NCI-H187 (cell line): ENCODE measurements at places on chromosomes 7 and 10.

DNA sequence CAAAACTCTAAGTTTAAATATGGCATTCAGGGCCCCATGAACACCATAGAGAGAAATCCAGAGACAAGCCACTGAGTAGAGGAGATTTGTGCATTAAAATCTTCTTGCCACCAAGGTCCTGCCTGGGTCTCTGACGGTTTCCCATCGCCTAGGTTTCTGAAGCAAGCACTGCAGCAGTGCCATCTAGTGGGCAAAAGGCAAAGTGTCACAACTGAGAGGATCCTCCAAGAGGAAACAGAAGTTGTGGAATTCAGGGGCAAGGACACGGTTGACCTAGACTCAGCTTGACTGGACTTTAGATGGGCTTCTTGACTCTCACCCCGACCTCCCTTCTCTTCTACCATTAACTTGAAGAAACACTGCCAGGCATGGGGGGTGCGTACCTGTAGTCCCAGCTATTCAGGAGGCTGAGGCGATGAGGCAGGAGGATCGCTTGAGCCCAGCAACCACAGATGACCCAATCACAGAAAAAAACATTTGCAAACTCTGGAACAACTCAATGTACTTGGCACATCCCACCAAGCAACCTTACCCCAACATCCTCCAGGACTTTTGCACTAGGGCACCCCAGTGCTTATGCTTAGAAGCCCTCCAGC is 604.1 kb downstream of the GALNT17 start:
- DNase-seq: peak; percentile 13

DNA sequence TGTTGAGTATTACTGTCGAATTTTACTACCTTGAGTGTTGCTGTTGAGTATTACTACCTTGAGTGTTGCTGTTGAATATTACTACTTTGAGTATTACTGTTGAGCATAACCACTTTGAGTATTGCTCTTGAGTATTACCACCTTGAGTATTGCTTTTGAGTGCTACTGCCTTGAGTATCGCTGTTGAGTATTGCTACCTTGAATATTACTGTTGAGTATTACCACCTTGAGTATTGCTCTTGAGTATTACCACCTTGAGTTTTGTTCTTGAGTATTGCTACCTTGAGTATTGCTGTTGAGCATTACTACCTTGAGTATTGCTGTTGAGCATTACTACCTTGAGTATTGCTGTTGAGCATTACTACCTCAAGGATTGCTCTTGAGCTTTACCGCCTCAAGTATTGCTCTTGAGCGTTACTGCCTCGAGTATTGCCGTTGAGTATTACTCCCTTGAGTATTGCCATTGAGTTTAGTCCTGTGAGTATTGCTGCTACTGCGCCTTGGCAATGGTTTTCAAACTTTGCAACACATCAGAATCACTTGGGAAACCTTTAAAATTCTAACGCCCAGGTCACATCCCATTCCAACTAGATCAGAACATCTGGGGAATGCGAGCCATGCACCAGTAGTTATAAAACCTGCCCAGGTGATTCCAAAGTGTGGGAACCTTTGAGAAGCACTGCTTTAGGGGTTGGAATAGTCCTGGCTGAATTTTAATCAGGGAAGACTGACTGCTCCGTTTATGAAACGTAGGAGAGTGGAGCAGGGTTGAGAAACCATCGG is 61.7 kb downstream of the TCF7L2 start:
- no peak for DNase-seq

- no peak for DNase-seq
Observed at GRCh38 chr10:46312953-46313352, 26.2 kb downstream of the ANTXRL start.

DNA sequence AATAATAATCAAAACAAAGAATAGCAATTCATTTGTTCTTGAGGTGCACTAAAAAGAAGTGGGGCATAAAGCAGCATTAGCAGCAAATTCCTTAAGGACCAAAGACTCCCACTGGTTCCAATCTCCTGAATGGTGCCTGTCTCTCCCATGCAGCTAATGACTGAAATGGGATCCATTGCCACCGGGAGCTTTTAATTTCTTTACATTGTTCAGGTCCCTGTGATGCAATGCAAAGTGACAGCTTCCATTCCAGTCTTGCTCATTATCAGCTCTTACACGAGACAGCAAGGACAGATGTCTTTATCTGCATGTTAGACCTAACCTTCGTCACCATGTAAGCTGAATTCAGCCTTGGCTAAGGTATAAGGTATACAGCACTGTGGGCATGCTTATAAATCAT is 148.1 kb downstream of the POU6F2 start:
- DNase-seq: no peak

DNA sequence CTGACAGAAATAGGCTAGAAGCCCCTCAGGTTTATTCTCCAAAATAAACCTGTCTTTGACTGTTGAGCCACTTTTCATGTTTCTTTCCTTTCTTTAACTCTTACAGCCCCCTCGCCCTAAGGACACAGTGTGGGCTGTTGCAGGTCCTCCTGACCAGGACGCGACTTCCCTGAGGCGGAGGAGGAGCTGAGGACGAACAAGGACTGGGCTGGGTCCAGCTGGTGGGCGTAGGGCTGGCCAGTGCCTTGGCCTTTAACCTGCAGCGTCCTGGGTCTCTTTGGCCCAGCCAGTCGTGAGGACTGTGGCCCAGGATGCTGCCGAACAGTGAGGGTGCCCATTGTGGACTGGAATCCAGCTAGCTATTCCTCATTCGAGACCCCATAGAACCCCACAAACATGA is 13.4 kb upstream of the BMS1 start:
- no peak for DNase-seq

DNA sequence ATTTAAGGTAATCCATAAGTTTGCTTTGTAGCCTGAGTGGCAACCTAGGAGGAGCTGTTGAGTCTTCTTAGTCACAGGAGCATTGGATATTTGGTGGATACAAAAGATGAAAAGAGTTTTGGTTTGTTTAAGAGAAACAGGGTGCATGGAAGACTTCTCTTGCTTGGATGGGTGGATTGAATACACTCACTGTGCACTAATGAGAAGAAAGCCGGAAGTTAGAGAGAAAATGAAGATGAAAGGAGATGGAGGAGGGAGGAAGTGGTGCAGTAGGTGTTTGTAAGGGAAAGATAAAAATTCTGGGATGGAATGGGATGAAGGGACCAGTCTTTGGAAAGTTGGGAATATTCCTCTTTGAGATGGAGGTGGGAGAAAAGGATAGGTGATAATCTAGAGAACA is 7.7 kb downstream of the MDFIC start:
- no peak for DNase-seq

- DNase-seq: no peak
Observed at GRCh38 chr7:139568813-139569490, 45.5 kb downstream of the CLEC2L start.

DNA sequence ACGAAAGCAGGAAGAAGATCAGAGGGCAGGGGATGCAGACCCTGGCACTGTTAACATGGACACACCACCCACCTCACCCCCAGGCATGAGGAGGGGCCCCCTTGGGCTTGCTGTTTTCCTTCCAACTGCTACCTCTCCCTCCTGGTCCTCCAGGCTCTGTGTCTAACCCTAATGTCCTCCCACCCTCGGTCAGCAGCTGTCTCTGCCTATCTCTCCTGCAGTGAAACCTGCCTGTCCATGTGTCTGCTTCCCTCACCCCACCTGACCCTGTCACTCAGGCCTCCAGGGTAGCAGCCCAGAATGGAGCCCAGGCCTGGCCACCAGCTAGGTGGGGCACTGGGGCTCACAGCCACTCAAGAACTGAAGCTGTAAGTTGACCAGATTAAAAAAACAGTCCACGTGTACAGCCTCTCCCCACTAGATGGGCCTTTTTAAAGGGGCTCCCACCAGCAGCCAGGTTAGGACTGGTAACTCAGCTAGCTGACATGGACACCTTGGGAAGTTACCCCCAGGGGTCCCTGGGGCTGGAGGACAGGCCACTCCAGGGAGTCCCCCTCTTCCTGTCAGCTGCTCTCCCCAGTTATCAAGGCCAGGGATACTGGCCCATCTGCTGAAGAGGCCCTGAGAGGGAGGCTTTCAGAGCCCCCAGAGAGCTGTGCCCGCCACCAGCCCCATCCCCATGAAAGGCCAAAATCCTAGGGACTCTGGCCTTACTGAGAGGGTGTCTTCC is 1.5 kb downstream of the SMARCD3 start:
- DNase-seq: no peak

DNA sequence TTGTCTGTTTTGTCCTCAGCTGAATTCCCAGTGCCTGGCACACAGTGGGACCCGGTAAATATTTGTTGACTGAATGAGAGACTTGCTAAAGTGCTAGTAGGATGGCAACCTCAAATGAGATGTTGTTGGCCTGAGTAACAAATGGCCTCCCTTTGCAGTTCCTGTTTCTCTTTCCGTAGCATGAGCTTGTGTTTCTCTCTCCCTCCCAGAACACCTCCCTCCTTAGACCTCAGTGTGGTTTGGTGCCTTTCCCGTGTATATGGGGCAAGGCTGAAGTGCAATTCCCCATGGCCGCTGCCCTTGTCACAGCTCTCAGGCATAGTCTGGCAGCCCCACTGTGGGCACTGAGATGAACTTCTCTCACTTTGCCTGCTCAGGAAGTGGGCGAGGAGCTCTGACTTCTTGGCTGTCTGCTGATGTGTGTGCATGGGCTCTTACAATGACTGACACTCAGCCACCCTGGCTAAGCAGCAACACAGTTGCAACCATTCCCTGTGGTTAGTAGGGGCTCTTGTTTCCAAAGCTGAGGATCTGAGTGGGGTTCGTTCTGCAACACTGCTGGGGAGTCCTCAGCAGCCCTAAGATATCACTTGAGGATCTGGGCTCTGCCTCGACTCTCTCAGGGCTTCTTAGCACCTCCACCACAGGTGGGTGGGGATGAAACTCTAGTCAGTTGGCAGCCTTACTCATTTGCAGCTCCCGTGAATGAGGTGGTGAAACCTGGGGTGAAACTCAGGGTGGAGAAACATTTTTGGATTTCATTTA is 136.1 kb downstream of the ICA1 start:
- no peak for DNase-seq

DNA sequence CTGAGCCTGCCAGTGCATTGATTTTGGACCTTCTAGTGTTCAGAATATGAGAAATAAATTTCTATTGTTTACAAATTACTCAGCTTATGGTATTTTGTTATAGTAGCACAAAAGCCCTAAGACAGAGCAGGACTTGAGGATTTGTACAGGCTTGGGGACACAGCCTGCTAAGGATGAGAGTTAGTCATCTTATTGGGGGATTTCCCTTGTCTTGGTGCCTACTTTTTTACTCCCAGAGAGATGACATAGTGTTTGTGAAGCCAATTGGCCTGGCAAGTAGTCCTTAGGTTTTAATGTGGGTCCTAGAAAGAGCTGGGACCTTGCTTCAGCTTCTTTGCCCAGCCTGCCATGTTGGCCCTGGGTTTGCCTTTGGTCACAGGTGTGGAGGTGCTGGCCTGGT is 364.0 kb downstream of the REEP3 start:
- DNase-seq: no peak

GRCh38 chr10:19048891-19049290 is 290 bp downstream of the MALRD1 start:
- DNase-seq: no peak

DNA sequence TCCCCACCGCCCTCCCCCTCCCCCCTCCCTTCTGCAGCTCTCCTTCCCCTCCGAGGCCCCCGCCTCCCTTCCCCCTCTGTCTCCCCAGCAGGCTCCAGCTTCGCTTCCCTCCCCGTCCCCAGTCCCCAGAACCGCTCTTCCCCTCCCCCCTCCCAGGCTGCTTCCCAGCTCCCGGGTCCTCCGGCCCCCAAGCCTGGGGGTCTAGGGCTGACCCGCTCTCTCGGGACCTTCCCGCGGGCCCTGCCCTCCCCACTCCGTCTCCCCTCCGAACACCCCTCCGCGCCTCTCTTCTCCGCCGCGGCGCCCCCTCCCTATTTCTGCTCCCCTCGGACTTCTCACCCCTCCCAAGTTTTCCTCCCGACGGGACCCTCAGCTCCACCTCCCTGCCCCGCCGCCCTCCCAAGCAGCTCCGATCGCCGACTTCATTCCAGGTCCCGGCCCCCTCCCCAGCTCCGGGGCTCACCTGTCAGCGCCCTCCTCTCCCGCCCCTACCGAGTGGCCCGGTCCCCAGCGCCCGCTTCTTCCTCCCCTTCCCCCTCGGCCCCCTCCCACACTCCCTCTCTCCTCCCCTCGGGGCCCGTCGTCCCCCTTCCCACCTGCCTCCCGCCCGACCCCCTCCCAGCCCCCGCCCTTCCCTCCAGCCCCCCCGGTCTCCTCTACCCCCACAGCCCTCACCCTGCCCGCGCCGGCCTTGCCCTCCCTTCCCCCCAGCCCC is 990 bp downstream of the ZNF467 start:
- no peak for DNase-seq

DNA sequence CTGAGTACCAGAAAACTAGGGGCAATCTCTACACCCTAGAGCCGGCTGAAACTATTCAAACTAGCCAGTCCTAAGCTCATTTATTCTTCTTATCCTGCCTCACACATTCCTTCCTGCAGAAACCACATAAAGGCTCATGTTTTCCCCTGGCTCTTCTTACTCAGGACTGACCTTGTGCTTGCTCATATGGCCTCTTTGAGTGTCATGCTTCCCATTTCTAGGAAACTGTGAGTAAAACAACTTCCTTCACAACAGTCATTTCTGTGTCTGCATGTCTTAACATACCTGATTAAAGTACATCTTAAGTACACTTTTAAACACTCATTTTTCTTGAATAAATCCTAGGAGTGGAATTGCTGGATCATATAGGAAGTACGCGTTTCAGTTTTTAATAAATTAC is 52.3 kb upstream of the KIAA1217 start:
- no peak for DNase-seq

- no peak for DNase-seq
Observed at GRCh38 chr7:28135315-28135714, 45.3 kb downstream of the JAZF1 start.

DNA sequence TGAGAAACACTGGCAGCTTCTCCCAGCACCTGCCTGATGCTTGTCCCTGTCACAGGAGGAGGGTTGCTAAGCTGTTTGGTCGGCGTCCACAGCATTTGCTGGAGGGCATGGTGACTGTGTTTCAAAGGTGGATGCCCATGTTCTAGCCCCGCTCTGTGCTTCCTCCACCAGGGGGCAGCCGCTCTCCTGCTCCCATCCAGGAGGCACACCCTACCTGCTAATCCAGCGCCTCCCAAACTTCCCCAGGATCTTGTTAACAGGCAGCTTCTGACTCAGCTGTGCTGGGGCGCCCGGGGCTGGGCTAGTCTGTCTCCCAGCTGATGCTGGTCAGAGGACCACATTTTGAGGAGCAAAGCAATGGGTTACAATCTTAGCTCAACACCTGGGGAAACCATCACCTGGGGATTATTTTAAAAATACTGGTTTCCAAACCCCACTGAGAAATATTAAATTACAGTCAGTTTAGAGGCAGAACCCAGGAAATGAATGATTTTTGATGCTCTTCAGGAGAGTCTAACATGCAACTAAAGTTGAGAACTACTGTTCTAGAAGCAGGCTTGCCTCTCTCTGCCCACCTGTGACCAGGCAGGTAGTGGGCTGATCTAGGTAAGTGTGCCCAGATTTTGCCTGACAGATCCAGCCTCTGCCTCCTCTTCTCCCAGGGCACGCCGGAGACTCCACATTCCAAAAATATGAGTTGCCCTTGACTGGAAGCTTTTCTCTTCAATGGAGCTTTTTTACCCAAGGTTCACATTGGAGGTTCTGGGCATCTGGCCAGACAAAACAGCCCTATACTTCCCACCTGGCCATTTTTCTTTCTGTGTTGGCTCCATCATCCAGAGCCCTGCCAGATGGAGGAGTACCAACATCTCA is 92.7 kb upstream of the GPR26 start:
- no peak for DNase-seq
